ENCODE measurements at places on chromosomes 12 and 14.

DNA sequence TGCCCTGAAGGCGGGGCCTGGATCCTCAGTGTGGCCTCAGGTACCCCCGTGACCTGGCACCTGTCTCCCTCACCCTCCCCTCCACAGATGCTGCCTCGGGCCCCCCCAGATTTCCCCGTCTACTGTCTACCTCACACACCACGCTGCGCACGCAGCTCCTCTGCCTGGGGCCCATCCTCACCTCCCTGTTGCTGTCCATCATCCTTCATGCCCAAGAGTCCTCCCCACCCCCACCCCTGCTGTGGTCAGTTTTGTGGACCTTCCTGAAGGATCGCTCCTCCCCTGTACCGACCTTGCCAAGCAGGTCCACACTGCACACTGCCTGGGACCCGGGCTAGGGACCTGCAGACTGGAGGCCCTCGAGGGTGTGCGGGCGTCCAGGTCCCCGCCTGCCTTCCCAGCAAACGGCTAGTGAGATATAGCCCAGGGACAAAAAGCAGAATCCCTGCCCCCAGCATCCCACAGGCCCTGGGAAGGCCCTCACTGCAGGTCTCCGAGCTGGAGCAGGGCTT is 197.4 kb upstream of the DIO3 start:
- no peak for DNase-seq

DNA sequence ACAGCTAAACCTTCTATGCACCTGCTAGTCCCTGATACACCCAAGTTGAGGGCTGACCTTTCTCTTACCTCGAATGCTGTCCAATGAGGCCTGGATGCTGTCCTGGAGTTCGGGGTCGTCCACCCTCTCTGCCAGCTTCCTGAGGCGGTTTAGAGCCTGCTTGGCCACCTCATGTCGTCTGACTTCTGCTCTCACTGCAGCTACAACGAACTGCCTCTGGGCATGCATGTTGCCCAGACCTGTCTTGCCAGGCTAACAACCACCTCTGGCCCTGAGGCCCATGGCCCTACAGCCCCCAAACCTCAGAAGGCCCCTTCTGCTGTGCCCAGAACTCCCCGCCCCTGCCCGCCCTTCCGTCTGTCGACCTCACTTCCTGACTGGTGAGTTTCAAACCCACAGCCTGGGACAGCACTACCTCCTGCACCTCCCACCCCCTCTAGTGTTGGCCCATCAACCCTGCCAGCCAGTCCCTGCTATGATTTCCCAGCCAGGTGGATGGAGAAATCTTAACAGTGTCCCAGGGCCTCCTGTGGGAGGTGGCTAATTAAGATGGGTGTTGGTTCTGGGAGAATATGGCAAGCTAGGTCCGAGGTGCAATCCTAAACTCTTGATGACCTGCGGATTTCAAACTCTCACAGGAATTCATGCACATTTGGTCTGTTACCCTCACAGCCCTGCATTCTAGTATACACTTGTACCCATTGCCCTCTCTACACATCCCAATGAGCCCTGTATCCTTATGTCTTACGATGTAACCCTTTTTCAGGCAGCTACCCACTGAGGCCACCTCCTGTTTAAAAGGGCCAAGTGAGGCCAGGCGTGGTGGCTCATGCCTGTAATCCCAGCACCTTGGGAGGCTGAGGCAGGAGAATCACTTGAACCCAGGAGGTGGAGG is 2.7 kb upstream of the TSPAN31 start:
- DNase-seq: peak; percentile 69

DNA sequence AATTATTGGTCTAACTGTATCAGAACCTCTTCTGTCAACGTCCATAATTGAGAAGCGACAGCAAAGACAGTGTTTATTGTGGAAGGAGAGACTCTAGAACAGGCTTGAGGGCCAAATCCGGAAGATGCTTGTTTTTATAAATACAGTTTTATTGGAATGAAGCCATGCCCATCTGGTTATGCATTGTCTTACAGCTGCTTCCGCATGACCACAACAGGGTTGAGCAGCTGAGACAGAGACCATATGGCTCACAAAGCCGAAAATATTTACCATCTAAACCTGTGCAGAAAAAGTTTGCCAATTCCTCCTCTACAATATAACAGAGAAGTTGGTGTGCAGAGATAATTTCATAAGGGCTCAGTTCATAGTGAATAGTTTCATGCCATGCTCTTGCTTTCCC is 24.5 kb downstream of the PRKAB1 start:
- no peak for DNase-seq

- DNase-seq: no peak
Observed at GRCh38 chr12:55721601-55722213, 1.5 kb downstream of the RDH5 start.

- DNase-seq: no peak
Observed at GRCh38 chr14:89730687-89731086, 223.8 kb downstream of the EFCAB11 start.

DNA sequence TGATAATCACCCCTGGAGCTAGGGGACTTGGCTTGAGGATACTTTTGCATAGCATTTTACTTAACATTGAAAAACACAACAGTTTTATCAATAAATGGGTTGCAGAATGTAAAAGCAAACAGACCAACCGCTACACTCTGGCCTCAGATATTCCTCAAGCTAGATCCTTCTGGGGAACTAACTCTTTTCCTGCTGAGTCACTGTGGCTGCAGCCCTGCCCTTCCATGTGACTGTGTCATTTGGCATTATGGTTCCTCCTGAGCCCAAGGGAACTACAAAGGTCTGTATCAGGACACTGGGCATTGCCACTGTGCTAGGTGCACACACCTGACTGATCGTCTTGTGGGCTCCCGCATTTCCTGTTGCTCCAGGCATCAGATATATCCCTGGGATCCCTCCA is 56.6 kb downstream of the TTC9 start:
- no peak for DNase-seq

DNA sequence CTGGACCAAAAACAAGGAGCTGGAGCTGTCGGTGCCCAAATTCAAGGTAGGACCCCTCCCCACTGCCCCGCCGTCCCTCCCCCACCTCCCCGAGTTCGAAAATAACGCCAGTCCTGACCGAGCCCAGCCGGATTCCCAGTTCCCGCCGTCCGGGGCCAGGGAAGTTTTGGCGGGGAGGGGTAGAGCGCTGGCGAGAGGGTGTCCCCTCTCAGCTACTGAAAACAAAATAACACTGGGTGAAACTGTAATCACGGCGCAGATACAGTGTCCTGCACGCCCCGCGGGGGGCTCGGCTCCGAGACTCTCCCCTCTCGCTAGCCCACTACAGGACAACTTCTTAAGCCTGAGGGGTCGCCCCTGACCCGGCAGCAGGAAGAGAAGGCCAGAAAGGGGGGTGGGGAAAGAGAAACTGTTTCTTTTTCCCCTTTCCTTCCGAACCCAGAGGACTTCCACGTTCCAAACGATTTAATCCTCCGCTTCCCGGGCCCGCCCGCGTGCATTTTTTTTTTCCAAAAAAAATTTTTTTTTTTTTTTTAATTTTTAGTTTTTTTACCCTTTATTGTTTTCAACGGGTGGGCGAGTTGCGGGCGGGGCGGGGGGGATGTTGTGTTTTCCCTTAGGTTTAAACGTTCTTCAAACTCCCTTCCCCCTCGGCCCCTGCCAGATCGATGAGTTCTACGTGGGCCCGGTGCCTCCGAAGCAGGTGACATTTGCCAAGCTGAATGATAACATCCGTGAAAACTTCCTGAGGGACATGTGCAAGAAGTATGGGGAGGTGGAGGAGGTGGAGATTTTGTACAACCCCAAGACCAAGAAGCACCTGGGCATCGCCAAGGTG is 1.6 kb downstream of the SETD1B start:
- no peak for DNase-seq

GRCh38 chr14:50924843-50925242 is 19.4 kb downstream of the PYGL start:
- no peak for DNase-seq

GRCh38 chr12:52415870-52416750 is 10.0 kb upstream of the KRT82 start:
- DNase-seq: no peak

GRCh38 chr14:76695263-76695920 is 65.9 kb upstream of the VASH1 start:
- DNase-seq: no peak

DNA sequence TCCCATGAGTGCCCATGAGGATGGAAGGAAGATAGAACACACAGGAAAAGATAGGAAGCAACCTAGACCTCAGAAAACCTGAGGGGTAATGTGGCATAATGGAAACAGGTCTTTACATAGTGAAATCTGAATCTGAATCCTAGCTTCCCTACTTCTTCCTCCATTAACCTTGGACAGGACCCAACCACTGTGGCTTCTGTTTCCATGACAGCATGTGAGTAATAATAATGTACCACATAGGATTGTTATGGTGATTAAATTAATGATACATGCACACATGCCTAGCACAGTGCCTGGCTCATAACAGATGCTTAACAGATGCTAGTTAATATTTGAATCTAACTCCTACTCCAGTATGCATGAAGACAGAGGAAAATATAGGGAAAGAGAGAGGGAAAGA is 11.2 kb downstream of the TTC9 start:
- DNase-seq: no peak

GRCh38 chr12:19450362-19450761 is 11.1 kb downstream of the AEBP2 start:
- DNase-seq: no peak

DNA sequence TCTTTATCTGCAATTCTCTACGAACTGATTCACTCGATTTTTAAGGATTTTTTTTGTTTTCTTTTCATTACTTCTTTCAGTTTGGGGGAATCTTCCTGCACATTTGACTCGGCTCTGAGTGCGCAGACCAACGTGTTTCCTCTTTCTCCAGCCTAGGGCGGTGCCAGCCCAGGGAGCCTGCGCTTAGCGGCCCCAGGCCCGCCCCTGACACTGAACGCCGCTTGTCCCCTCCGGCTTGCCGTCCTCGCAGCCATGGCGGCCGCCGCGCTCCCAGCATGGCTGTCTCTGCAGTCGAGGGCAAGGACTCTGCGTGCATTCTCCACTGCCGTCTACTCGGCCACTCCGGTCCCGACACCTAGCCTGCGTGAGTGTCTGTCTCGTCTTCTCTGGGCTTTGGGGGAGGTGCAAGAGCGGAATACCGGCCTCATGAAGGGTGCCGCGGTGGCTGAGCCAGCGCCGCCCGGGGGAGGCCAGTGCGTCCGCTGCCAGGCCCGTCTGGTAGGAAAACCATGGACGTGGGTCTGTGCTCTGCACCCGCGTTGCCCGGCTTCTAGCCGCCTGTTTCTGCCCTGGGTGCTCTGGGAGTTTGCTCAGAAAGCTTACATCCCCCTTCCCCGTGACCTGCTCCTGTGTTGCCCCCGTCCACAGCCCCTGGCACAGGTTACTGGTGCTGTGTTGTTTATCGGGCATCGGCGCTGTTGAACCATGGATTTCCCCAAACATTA is at the start of gene MRPS35:
Gene MRPS35 (plus strand): TSS at position 241 of the 725 bp plus-strand sequence. CDS start 12 bp downstream, at position 253.
- DNase-seq: peak; percentile 91

DNA sequence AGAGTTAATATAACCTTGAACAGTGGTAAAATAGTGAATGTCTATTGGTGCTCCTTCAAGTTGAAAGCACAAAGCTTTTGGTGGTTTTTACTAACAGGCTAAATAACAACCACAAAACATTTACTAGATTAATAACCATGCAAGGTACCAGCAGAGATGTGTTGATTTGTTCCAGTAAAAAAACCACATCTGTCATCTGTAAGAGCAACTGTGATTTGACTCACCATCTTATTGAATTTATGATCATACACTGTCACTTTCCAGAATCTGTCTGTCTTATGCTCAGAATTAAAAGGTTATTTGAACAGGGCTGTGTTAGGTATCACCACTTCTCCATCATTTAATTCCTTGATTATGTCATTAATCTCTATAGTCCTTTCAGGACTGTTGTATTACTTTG is 107.0 kb upstream of the PTHLH start:
- no peak for DNase-seq

GRCh38 chr14:68368850-68369249 is 424.0 kb downstream of the ZFP36L1 start:
- DNase-seq: no peak

GRCh38 chr12:958588-959123 is 9.2 kb upstream of the RAD52 start:
- DNase-seq: no peak

- DNase-seq: no peak
Observed at GRCh38 chr14:23154964-23155587, 28.4 kb downstream of the SLC7A8 start.

GRCh38 chr12:13199592-13199991 is 3.1 kb downstream of the EMP1 start:
- DNase-seq: no peak
